Inflammatory macrophage treated with lipopolysaccharide for 4 hours (primary cell): ENCODE measurements at places on chromosomes 16 and 17.

- no peak for DNase-seq
Observed at GRCh38 chr16:57474671-57475661, 11.3 kb downstream of the DOK4 start.

GRCh38 chr16:10514369-10515055 lies 65.9 kb downstream of the EMP2 start:
- DNase-seq, result peak; percentile 72

DNA sequence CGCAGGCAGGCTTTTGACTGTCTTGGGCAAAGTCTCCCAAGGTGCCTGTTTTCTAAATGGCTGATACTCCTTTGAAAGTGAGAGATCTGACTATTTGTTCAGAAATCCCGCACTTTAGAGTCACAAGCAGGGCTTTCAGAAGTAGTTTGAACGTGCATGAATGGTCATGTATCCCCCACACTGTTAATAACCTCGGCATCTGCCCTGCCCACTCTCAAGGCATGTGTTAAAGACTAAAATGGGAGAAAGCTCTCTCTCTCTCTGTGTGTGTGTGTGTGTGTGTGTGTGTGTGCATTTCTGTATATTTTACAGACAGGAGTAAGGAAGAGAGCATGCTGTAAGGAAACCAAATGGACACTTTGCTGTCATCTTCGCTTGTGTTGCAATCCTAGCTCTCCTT lies 163.7 kb downstream of the MAF start:
- peak; percentile 35 for DNase-seq

- DNase-seq, result no peak
Observed at GRCh38 chr17:8015957-8016631, 13.7 kb downstream of the GUCY2D start.

DNA sequence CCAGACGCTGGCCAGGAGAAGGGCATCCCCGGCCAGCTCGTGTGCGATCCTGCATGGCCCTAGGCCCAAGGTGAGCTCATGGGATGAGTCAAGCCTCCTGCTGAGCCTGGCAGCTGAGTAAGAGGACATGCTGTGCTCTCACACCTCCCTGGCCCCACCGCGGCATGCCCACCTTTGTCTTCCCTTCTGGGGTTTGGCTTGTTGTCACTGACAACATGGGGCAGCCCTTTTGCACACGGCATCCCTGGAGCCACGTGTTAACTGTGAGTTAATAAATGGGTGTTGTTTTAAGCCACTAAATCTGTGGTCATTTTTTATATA lies 8.9 kb upstream of the TNS4 start:
- DNase-seq, result no peak

GRCh38 chr16:58497935-58498334 lies 2.0 kb upstream of the NDRG4 start:
- no peak for DNase-seq

- no peak for DNase-seq
Observed at GRCh38 chr17:18014006-18014405, 25.0 kb downstream of the ATPAF2 start.

DNA sequence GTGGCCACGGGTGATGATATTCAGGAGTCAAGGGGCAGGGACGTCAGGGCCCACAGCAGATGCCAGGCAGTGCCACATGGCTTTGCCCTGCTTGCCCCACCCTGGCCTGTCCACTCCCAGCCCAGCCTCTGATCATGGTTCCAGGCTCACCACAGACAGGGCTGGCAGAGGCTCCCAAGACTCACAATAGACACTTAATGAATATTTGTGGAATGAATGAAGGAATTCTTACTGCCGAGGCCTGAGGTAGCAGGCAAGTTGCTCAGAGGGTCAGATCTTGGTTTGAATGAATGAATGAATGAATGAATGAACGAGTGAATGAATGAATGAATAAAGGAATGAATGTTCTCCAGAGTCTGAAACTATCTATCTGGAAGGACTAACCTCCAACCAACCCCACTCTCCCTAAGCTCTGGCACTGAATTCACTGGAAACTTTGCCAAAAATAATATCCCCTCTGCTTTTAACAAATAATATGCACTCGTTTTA lies 60.9 kb downstream of the RAI1 start:
- no peak for DNase-seq
